Activated T-helper 2 cell treated with anti-CD3 and anti-CD28 coated beads, Interferon-gamma antibody, Interleukin-2, Interleukin-4, amounts not matched to agents 10 μg/mL and 5 μg/mL and 100 μg/mL, durations not matched to agents 14 hours and 24 hours and 36 hours (primary cell): ENCODE measurements at places on chromosomes 2 and 18. TPM values are rescaled to one million over a fixed set of nuclear protein-coding genes. Genes with fewer than 3 reads are reported as not detected.

DNA sequence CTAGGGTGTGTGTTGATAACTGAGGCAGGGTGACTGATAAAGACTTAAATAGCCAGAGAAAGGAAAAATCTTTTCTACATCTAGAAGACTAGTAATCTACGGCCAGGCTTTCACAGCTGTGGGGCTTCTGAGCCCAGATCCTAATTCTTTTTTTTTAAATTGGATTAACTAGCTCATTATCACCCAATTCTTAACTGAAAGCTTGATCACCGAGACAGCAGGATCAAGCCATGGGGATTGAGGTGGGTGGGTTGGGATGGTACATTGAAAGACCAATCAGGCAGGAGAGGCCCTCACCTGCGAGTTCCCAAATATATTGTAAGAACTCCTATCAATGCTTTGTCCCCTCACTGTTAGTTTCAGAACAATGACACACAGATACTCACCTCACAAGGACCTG, 20.0 kb upstream of the NFE2L2 start:
- no peak for DNase-seq

- DNase-seq, result no peak
Measured at GRCh38 chr2:98647636-98648035, 39.2 kb downstream of the UNC50 start.

GRCh38 chr2:191467113-191467512, 210.8 kb upstream of the NABP1 start:
- DNase-seq, result no peak

DNA sequence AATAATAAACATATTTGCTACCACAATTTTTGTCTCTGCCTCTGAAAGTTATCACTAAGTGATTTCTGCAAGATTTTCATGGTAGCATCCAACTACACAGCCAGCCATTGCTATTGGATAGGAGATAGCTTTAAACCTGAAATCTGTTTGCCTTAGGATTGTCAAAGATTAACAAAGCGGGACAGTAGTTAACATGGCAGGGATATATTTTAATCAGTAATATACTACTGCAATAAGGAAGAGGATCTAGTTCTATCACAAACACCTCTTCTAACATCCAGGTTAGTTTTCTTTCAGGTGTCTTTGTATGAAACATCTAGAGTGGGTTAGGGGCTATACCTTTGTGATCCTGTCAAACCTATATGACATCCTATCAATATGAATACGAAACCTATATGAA, 641.3 kb downstream of the DPP10 start:
- DNase-seq, result no peak

- no peak for DNase-seq
Measured at GRCh38 chr2:72828840-72829507, 3.1 kb upstream of the EXOC6B start.

- no peak for DNase-seq
Measured at GRCh38 chr18:69088973-69089372, 291.1 kb downstream of the CCDC102B start.

- no peak for DNase-seq
Measured at GRCh38 chr2:14761118-14761517, 128.6 kb downstream of the LRATD1 start.

DNA sequence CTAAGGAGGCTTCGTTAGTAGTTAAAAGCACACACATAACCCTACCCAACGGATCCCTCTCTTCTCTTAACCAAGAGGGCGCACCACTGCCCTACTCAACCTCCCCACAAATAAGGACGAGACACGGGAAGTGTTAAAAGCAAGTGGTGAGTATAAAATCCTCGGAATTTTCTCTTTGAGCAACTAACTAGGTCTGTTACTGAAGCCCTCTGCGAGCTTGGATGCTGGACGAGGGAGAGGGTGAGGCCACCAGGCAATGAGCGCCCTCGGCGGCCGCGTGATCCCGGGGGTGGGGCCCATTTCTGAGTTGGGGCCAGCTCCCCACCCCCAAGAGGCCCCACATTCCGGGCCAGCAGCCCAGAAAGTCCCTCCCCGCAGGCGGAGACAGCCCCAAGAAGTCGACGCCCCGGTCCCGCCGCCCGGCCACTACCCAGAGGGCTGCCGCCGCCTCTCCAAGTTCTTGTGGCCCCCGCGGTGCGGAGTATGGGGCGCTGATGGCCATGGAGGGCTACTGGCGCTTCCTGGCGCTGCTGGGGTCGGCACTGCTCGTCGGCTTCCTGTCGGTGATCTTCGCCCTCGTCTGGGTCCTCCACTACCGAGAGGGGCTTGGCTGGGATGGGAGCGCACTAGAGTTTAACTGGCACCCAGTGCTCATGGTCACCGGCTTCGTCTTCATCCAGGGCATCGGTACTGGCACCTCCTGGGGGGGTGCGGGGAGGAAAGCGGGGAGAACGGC, at the start of gene CYBRD1:
TSS of gene CYBRD1 (plus strand) at position 423 of the 736 bp plus-strand sequence. CDS start at position 495, 72 bp downstream.
- peak; percentile 9 for DNase-seq

DNA sequence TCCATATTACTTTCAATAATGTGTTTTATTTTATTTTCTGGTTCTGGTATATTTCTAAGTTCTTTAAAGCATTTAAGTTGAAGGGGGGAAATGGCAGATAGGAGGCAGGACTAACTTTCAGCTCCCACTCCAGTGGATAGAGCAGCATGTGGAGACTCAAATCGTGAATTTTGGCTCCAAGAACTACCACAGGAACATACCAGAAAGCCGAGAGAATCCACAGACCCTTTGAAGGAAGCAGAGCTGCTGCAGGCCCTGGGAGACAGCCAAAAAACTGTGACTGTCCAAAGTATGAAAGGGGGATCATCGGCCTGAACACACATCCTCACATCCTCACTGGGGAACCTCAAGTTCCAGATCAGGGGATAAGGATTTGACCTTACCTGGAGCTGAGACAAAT, 207.6 kb upstream of the VWC2L start:
- no peak for DNase-seq

DNA sequence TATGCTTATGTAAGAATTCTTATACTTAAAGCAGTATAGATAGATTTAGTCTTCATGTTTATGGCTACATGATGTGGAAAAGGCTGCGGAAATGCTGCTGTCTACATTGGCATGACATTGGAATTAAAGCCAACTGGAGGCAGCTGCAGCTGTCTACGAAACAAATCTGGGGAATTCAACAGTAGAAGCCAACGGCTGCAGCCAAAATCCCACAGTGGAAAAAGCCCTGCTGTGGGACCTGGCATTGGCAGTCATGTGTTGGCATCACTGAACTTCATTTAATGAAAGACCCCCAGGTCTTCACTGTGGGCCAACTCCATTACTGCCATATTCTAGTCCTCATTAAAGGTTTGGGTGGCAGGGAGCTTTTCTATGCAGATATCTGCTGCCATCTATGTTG, 223.6 kb downstream of the SLC8A1 start:
- DNase-seq, result no peak

DNA sequence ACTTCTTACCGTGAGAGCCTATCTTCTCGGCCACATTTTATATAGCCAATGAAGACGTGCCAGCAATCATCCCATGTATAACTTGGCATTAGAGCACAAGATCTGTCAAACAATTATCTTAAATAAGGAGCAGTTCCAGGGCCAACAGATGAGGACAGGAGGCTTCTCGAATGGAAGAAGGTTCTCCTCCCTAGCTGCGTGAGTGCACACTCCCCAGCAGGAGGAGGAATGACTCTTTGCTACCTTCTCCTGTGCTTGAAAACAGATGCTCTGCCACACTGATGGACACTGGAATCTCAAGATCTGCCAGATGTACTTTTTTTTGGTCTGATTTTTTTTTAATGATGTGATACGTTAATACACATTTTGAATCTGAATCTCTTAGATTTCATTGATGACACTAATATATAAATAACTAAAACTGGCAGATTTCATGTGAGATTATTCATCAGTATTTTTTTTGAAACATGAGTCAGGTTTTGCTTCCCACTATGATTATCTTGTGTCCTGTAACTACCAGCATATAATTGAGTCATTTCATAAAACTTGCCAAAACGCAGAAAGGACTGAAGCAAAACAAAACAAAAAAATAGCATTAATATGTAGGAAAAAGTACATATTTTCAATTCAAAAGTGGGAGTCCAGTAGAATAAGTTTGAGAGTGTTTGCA, 626 bp upstream of the VIT start:
- DNase-seq, result no peak

SLC8A1 gene
- 5.5 and 5.7 TPM in 2 replicates for total RNA-seq

KCNJ13 gene
- not detected in 2 replicates for total RNA-seq

COL4A3 gene
- total RNA-seq, result not detected in 2 replicates

GKN1 gene
- total RNA-seq, result not detected in 2 replicates

CTDP1 gene
- total RNA-seq, result 42.0 and 43.3 TPM in 2 replicates

AOX1 gene
- not detected in 2 replicates for total RNA-seq

UGT1A9 gene
- not detected in 2 replicates for total RNA-seq
